Right forelimb (tissue), 1 donor: ENCODE measurements at places on chromosomes 7 and 10.

- no peak for DNase-seq
Observed at GRCh38 chr7:3437467-3437866, 136.4 kb downstream of the SDK1 start.

- no peak for DNase-seq
Observed at GRCh38 chr10:125085258-125086054, 74.9 kb downstream of the CTBP2 start.

DNA sequence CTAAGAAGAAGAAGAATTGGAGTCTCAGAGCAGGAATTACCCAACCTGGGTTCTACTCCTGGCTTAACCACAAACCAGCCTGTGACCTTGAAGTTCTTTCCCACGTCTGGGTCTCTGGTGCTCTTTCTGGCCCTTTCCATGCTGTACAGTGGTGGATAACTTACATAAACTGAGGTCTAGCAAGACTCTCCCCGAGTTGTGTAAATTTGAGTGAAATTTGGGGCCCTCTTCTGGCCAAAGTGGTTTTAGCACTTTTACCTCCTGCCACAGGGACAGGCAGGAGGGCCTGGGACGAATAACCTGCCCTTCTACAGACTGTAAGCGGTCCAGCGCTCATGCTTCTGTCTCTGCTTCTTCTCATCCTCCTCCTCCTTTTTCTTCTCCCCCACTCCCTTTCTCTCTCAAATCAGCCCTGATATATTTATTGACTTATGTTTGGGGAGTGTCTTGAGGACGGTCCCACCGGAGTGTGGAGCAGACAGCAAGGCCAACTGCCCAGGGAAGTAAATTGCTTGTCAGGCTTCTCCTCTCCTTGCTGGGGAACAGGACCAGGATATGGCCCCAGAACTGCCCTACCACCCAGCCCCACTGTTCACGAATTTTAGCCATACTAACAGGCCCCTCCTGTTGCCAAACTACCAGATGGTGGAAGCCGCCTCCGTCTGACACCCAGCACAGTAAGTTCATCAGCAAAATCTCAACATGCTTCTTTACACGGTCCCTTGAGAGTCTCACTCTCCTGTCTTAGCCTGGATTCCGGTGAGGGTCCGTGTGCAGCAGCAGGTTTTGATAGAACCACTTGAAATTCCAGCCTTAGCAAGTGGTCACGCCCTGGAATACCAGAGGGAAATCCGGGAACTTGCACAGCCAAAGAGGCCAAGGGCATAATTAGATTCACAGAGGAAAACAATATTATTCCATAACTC, 4.0 kb upstream of the SH3PXD2A start:
- peak; percentile 85 for DNase-seq

GRCh38 chr7:11742496-11742895, 89.5 kb downstream of the THSD7A start:
- DNase-seq: no peak

- no peak for DNase-seq
Observed at GRCh38 chr10:34340934-34341333, 474.2 kb downstream of the PARD3 start.
